ENCODE measurements at places on chromosomes 12 and 14.
A peak's percentile ranks its signal among the peaks of the same experiment; 100 is the strongest.

DNA sequence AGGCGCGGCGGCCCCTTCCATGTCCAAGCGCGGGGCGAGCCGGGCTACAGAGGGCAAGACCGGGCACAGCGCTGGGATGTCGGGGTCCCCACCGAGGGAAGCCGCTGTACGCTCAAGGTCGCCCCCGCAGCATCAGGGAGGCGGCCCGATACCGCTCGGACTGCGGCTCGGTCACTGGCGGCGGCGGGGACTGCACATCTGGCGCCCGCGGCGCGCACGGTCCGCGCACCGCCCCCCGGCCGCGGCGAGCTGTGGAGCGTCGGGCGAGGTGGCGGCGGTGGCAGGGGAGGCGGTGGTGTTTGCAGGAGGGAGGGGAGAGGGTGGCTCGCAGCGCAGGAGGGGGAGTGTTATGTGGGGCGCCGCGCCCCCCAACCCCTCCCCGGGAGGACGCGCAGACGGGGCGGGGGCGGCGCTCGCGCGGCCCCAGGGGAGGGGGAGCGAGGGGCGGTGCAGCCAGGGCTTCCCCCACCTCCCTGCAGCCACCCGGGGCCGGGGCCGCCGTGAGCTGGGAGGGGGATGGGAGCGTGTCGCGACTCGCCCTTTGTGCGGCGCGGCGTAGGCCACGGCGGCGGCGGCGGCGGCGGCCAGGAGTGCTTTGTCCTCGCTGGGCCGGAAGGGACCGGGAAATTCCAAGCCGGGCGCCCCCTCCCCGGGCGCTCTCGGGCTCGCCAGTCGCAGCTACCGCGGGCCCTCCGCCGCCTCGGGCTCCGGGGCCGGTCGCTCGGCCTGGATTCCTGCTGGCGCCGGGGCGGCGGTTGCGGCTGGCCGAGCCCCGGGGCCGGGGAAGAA, at the start of gene NUAK1:
NUAK1 (minus strand) TSS at position 322 of the 789 bp plus-strand sequence; CDS start at position 21, 301 bp downstream.
- no peaks in the 10 kb centered on the region for H3K36me3 ChIP-seq
- peak within 1 kb of the TSS; percentile 89 for H3K27ac ChIP-seq
- H3K4me1 ChIP-seq = peaks cover 29% of the 10 kb centered on the region
- H3K4me3 ChIP-seq = peak within 1 kb of the TSS; percentile 57
- no peak for DNase-seq
- H3K27me3 ChIP-seq = peaks cover 60% of the 10 kb centered on the region

DNA sequence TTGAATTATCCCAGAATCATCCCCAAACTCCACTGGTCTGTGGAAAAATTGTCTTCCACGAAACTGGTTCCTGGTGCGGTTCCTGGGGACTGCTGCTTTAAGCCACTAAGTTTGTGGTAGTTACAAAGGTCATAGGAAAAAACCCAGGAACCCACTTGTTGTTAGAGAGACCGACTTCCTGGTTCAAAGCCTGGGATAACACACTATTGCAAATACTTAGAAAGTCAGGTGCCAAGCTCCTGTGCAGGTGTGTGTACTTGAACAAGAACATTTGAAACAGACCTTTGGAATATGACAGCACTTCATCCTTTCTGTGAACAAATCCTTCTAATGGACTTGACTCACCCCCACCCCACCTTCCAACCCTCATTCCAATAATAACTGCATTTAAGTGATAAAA, 519.6 kb downstream of the GLT1D1 start:
- H3K27me3 ChIP-seq = no peaks in the 10 kb centered on the region
- H3K27ac ChIP-seq = no peak overlapping the region
- no peaks in the 10 kb centered on the region for H3K36me3 ChIP-seq
- no peak for DNase-seq

DNA sequence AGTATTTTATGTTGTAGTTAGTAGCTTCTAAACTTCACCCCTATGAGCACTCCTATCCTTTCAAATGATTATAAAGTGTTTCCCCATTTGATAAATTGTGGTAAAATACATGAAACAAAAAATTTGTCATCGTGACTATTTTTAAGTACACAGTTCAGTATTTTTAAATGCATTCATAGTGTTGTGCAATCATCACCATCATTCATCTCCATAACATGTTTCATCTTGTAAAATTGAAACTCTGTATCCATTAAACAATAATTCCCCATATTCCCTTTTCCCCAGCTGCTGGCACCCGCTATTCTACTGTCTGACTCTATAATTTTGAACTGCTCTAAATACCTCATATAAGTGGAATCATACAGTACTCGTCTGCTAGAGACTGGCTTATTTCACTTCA, 52.5 kb downstream of the ATP23 start:
- H3K36me3 ChIP-seq = no peaks in the 10 kb centered on the region
- no peak overlapping the region for H3K4me3 ChIP-seq
- no peak for DNase-seq

GRCh38 chr14:87896393-87897380, 96.3 kb downstream of the GALC start:
- no peaks in the 10 kb centered on the region for H3K36me3 ChIP-seq
- H3K27ac ChIP-seq = no peak overlapping the region
- H3K4me1 ChIP-seq = no peaks in the 10 kb centered on the region

GRCh38 chr14:99389174-99389826, 91.4 kb downstream of the SETD3 start:
- no peak overlapping the region for H3K4me3 ChIP-seq
- DNase-seq = no peak
- no peaks in the 10 kb centered on the region for H3K27me3 ChIP-seq
- H3K4me1 ChIP-seq = peaks cover 3% of the 10 kb centered on the region
- no peaks in the 10 kb centered on the region for H3K36me3 ChIP-seq
- H3K27ac ChIP-seq = no peak overlapping the region

DNA sequence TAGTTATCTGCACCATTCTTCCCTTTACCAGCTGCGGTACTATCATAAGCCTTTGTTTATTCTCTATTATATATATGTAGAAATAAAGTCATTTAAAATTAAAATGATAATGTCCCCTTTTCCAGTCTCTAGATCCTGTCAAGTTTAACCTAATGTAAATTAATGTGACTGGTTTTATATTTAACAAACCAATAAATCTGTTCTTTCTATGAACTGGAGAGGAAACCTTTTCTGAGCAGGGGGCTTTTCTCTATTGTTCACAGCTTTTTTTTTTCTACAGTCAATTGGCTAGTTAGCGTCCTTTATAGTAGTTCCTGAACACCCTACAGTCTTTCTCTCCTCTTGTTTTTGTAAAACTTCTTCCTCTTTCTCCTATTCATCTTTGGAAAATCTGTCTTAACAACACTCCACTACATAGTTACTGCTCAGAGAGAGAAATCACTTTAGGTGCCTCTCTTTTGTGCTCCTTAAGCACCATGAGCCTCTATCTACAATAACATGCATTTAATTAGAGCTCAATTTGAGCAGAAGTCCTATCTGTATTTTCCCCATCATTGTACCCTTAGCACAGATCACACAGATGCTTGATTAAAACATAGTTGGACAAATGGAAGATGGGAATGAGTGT, 332.6 kb upstream of the SYT1 start:
- H3K27me3 ChIP-seq = no peaks in the 10 kb centered on the region
- no peak overlapping the region for H3K4me3 ChIP-seq
- DNase-seq = no peak
- no peaks in the 10 kb centered on the region for H3K36me3 ChIP-seq
- H3K4me1 ChIP-seq = no peaks in the 10 kb centered on the region
- H3K27ac ChIP-seq = no peak overlapping the region

- no peak overlapping the region for H3K4me3 ChIP-seq
- peaks cover 15% of the 10 kb centered on the region for H3K4me1 ChIP-seq
- no peak overlapping the region for H3K27ac ChIP-seq
- no peaks in the 10 kb centered on the region for H3K27me3 ChIP-seq
Measured at GRCh38 chr14:74508292-74508731, 14.7 kb downstream of the ISCA2 start.

- no peaks in the 10 kb centered on the region for H3K36me3 ChIP-seq
- DNase-seq = no peak
- H3K4me3 ChIP-seq = no peak overlapping the region
- no peak overlapping the region for H3K27ac ChIP-seq
- H3K27me3 ChIP-seq = no peaks in the 10 kb centered on the region
Measured at GRCh38 chr12:120659151-120659525, 18.7 kb downstream of the CABP1 start.

DNA sequence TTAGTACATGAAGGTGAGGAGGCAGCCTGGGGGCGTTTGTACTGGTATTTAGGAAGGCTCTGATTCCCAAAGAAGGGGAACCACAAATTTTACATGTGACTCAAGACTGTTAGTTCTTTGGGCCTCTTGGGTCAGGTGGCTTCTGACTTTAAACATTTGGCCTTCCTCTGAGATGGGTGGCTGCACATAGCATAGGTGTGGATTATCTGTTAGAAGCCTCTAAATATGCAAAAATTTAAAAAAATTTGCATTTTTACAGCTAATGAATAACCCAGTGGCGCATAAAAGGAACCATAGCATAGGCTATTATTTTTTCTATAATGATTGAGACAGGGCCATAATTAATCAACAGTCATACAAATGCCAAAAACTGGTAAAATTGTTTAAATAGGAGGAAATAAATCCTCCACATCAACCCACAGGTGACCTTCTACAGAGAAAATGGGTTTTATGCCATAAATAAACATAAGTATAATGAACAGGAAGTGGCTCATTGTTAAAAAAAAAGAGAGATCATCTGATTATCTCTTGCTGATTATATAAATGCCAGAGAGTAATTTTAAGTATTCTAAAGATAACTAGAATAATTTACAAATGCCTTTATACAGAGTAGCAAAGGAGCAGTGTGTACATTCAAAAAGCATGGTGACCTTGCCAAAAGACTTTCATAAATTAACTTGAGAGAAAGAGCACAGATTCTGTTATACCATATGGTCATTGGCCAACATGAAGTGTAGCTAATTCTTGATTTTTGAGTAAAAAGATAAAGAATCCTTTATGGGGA, 284.2 kb upstream of the ATP2B1 start:
- no peaks in the 10 kb centered on the region for H3K27me3 ChIP-seq
- no peak overlapping the region for H3K27ac ChIP-seq
- no peak for DNase-seq
- H3K36me3 ChIP-seq = no peaks in the 10 kb centered on the region
- H3K4me1 ChIP-seq = no peaks in the 10 kb centered on the region

Data from esophagus squamous epithelium (tissue), 5 donors.